Heart right ventricle (tissue), 16 donors: ENCODE measurements at places on chromosomes 16 and 17. TPM values are rescaled to one million over a fixed set of nuclear protein-coding genes. Genes with fewer than 3 reads are reported as not detected.

GRCh38 chr16:89268987-89269735, 51.7 kb downstream of the ZNF778 start:
- no peak for DNase-seq
- H3K4me1 ChIP-seq = no peaks in the 10 kb centered on the region
- no peaks in the 10 kb centered on the region for H3K36me3 ChIP-seq
- no peak overlapping the region for H3K27ac ChIP-seq
- no peaks in the 10 kb centered on the region for H3K27me3 ChIP-seq
- no peak overlapping the region for H3K4me3 ChIP-seq

DNA sequence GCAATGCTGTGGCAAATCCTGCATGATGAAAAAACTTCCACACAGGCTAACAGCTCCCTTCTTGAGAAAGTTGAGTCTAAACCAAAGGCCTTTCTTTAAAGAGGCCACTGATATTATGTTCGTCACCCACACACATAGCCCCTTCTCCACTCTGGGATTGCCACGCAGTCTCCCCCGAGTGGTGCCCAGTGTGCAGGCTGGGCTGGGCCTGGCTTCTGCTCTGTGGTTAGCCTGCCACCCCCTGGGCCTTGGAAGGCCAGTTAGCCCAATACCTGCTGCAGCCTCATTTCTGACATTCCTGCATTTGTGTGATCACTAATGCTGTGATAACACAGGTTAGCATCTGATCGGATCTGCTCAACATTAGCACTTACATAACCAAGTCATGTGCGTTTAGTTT, 44.8 kb downstream of the CDH3 start:
- H3K36me3 ChIP-seq = no peaks in the 10 kb centered on the region
- H3K4me1 ChIP-seq = no peaks in the 10 kb centered on the region
- no peak overlapping the region for H3K27ac ChIP-seq
- no peak overlapping the region for H3K4me3 ChIP-seq

- no peaks in the 10 kb centered on the region for H3K36me3 ChIP-seq
- DNase-seq = no peak
- H3K4me3 ChIP-seq = no peak overlapping the region
- H3K4me1 ChIP-seq = no peaks in the 10 kb centered on the region
- no peaks in the 10 kb centered on the region for H3K27me3 ChIP-seq
- H3K27ac ChIP-seq = no peak overlapping the region
Observed at GRCh38 chr16:59614466-59615240, 880.5 kb upstream of the GOT2 start.

DNA sequence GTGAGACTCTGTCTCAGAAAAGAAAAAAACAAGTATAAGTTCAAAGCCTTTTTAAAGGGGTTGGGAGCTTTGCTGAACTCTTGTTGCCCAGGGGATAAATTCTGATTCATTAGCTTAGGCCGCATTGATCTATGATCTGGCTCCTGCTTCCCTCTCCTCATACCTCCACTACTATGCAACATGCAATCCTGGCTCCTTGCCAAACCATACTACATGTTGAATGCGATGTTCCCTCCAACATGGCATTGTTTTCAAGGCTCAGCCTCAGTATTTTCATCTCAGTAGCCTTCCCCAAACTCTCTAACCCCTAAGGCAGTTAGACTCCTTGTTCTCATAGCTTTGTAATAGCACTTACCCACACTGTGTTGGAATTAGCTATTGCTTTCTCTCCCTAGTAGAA, 6.2 kb downstream of the REXO5 start:
- no peak for DNase-seq
- H3K27me3 ChIP-seq = no peaks in the 10 kb centered on the region
- H3K4me1 ChIP-seq = peaks cover under 1% of the 10 kb centered on the region
- peaks cover 8% of the 10 kb centered on the region for H3K36me3 ChIP-seq
- no peak overlapping the region for H3K27ac ChIP-seq
- H3K4me3 ChIP-seq = no peak overlapping the region

- DNase-seq = no peak
- H3K4me1 ChIP-seq = no peaks in the 10 kb centered on the region
- H3K27ac ChIP-seq = no peak overlapping the region
- no peaks in the 10 kb centered on the region for H3K27me3 ChIP-seq
Observed at GRCh38 chr17:58375811-58376210, 23.8 kb upstream of the SUPT4H1 start.

- peaks cover 39% of the 10 kb centered on the region for H3K4me1 ChIP-seq
- H3K27ac ChIP-seq = peak overlapping the region; percentile 72
Observed at GRCh38 chr17:64174686-64175456, 44.9 kb upstream of the ERN1 start.

DNA sequence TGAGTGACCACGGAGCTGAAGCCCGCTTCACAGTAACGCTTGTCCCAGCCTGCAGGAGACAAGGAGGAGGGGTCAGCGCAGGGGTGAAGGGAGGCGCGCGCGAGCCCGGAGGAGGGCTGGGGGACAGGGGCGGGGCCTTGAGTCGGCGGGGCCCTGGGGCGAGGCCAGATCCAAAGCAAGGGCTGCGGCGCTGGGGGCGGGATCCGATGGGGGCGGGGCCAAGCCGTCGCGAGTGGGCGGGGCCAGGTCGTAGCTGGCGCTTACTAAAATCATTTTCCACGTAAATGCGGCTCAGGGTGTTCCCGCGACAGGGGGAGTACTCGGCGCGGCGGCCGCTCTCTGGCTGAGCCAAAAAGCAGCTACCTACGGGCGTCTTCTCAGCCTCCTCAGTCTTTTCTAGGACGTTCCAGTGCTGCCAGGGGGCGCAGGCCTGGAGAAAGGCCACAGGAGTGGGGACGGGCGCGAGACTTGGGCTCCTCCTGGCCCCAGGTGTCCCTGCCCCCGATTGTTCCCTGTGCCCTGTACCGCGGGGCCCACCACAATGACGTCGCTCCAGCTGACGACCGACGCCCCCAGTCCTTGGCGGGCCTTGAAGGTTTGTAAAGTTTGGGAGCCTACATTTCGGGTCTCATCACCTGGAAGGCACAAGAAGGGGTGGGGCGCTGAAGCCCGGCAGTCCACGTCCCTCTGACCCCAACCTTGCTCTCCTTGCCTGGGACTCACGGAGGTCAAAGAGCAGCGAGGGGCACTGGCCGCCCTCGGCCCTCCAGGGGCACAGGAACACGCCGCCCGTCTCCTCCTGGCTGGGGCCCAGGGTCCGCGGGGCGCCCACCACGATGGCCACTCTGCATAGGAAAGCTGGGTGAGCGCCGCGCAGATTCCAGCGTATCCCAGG, 3.9 kb downstream of the ITGA2B start:
- peak overlapping the region; percentile 54 for H3K4me3 ChIP-seq
- DNase-seq = peak; percentile 77
- H3K4me1 ChIP-seq = no peaks in the 10 kb centered on the region
- no peak overlapping the region for H3K27ac ChIP-seq
- no peaks in the 10 kb centered on the region for H3K36me3 ChIP-seq

DNA sequence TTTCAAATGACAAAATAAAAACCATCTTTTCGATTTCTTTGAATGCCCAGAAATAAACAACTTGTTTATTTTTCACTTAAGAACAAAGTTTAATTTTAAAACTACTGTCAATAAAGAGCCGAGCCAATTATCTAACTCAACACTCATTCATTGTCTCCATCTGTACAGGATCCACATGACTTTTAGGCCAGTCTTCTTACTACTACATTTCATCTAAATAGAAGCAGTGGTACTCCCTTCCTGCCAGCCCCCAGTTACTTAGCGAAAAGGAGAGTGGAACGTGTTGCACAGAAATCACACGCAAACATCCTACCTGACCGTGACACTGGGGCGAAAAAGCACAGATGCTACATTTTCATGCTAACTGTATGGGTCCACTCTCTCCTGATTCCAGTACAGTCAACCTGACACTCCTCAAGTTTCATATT, 1.2 kb downstream of the GNA13 start:
- peaks cover 15% of the 10 kb centered on the region for H3K4me1 ChIP-seq
- peak overlapping the region; percentile 89 for H3K4me3 ChIP-seq
- H3K36me3 ChIP-seq = peaks cover 30% of the 10 kb centered on the region

DNA sequence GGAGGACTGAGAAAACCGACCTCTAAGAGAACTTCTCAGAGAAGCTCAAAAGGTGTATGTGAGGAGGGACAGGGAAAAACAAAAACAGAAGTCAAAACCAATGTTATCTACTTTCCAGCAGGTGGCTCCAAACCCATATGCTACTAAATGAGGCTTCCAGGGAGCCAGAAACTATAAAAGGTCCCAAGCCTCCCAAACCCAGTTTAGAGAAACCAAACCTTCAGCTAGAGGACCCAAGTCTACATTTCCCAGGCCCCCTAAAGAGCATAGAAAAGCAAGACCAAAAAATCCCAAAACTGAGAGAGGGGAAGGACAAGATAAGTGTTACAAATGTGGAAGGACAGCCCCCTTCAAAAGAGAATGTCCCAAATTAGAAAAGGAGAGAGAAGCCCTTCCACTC, 3.7 kb downstream of the HPR start:
- DNase-seq = peak; percentile 16
- no peaks in the 10 kb centered on the region for H3K27me3 ChIP-seq
- H3K4me3 ChIP-seq = no peak overlapping the region
- H3K36me3 ChIP-seq = peaks cover 3% of the 10 kb centered on the region

- H3K4me1 ChIP-seq = no peaks in the 10 kb centered on the region
- H3K27me3 ChIP-seq = no peaks in the 10 kb centered on the region
- no peak overlapping the region for H3K27ac ChIP-seq
- DNase-seq = no peak
- H3K4me3 ChIP-seq = no peak overlapping the region
Observed at GRCh38 chr16:30149250-30149930, 26.4 kb upstream of the MAPK3 start.

Gene LRRC37A
- total RNA-seq = 1.4 TPM

Gene CTDNEP1
- total RNA-seq = 107 TPM

Gene ZFP3
- 14.3 TPM for total RNA-seq
